ENCODE measurements at places on chromosomes 12 and 14. TPM values are rescaled to one million over a fixed set of nuclear protein-coding genes. Genes with fewer than 3 reads are reported as not detected.
A peak's percentile ranks its signal among the peaks of the same experiment; 100 is the strongest.

KRT75 gene
- polyA plus RNA-seq: not detected

GRCh38 chr12:49253033-49253623, 11.8 kb upstream of the TUBA1C start:
- no peak for DNase-seq

GRCh38 chr12:614411-614970, 48.8 kb downstream of the NINJ2 start:
- no peak for DNase-seq

- DNase-seq: no peak
Observed at GRCh38 chr12:106581543-106582248, 1.1 kb upstream of the RFX4 start.

GRCh38 chr14:63474111-63474510, 69.1 kb downstream of the PPP2R5E start:
- DNase-seq: no peak

- no peak for DNase-seq
Observed at GRCh38 chr14:65268594-65268993, 143.9 kb upstream of the FUT8 start.

GPD1 gene
- polyA plus RNA-seq: 68.2 TPM

BCL2L14 gene
- not detected for polyA plus RNA-seq

TMPRSS12 gene
- 0.04 TPM for polyA plus RNA-seq

GDF11 gene
- polyA plus RNA-seq: 17.2 TPM

PIWIL1 gene
- 0.08 TPM for polyA plus RNA-seq

DNA sequence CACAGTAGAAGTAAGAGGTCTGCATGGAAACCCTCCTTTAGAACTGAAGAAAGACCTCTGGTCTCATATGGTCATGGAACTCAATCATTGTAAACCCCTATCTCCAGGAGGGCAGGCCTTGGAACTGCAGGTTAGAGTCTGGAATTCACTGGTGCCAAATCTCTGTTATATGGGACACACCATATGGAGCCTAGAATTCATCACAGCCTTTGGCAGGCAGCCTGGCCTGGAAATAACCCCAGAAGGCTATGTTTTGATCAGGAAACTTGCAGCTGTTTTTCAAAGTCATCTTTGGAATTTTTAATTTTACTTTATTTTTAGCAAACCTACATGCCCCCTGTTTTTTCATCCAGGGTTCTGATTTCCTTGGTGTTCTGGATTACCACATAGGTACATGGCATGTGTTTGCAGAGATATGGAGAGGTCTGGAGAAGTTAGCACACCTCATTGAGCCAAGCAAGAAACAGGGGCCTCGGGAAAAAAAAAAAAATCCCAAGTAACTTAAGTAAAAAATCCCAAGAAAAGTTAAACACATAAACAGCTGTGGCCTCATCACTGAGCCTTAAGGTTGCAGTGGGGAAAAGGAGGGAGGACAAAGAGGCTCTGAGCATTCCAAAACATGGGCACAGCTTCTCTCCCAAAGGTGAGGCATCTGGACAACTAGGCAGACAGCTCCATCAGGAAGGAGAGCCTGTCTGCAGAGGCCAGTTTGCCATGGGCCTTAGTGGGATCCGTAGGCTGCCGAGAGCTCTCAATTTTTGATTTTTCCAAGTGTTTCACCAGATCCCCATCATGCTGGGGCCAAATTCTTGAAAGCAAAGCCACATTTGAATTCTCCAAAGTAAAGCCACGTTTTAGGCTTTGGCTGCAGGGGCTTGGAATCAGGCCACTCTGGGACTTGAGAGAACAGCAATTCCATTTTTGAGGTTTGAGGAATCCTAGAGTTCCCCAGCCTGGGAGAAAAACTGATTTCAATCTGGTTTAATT, 339.6 kb upstream of the TBX3 start:
- DNase-seq: peak; percentile 54

KRT83 gene
- polyA plus RNA-seq: not detected

DNA sequence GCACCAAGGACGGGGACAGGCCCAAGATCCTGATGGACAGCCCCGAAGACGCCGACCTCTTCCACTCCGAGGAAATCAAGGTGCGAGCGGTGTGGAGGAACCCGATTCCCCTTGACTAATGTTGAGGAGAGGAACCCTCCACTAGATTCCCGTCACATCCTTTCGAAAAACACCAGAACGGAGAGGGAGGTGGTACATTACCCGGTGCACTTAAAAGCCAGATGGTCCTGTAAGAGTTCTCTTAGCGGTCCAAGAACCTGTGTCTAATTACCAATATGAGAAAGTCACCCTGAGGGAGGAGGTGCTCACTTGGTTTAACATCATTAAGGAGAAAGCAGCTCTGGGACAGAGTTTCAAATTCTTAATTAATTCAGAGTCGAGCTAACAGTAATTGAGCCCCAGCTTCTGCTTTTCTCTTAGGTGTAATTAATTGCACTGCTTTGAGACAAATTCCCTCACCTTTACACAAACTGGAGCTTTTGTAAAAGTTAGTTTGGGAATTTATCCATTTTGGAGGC, 450 bp downstream of the PRKAB1 start:
- no peak for DNase-seq

CFAP54 gene
- polyA plus RNA-seq: 0.18 TPM

DNA sequence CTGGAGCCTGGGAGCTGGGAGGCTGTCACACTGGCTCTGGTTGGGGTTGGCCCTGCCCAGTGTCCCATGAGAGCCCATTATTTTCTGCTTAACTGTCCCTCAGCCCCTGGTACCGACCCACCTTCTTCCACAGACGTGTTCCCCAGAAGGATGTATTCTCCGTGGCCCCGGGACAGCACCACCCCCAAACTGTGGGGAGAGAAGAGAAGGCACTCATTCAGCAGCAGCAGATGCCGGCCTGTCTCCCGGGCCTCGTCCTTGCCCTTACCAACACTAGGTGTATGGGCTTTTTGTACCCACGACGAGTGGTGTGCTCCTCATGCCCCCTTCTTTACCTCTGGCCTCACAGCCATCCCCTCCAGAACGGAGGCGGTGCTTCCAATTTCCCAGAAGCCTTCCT, 38.1 kb downstream of the LRTM2 start:
- DNase-seq: no peak

- no peak for DNase-seq
Observed at GRCh38 chr14:85316701-85317410, 213.1 kb upstream of the FLRT2 start.

DNA sequence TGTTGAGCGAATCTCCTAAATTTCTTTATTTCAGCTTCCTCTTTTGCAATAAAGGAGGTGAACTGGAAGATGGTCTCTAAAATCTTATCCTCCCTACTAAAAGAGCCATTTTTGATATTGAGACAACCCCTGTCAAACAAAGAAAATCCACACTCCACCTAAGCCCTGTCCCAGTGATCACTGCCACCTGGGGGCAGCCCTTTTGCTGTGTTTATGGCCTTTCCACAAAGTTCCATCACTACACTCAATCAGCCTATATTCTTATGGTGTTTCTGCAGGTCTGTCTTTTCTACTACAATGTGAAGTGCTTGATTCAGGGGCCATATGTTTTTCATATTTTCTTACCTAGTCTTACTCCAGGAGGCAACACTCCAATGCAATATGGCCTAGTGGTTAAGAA, 163.7 kb downstream of the BMP4 start:
- no peak for DNase-seq

- DNase-seq: no peak
Observed at GRCh38 chr14:98210045-98210672, 1061.8 kb downstream of the BCL11B start.

TSPAN8 gene
- polyA plus RNA-seq: 0.96 TPM

SLC5A8 gene
- polyA plus RNA-seq: 0.04 TPM

GRCh38 chr12:74394647-74395046, 143.0 kb upstream of the ATXN7L3B start:
- DNase-seq: no peak

DNA sequence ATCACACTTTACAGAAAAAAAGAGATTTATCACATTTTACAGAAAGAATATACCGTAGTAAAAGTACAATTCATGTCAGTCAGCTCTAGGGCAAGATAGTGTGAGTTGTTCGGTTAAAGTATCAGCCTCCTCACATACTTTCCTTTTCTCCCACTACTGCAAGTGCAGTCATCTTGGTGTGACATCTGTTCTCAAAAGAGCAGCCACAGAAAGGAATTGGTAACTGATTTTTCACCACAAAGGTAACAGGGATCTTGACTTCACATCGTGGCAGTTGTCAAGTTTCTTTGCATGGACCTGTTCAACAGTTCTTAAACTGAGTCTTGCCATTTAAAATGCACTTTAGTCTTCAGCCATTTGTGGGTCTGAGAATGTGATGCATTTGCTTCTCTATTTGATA, 5.0 kb upstream of the E2F7 start:
- no peak for DNase-seq

ADCY6 gene
- polyA plus RNA-seq: 35.9 TPM

RNASE13 gene
- polyA plus RNA-seq: 0.15 TPM

DNA sequence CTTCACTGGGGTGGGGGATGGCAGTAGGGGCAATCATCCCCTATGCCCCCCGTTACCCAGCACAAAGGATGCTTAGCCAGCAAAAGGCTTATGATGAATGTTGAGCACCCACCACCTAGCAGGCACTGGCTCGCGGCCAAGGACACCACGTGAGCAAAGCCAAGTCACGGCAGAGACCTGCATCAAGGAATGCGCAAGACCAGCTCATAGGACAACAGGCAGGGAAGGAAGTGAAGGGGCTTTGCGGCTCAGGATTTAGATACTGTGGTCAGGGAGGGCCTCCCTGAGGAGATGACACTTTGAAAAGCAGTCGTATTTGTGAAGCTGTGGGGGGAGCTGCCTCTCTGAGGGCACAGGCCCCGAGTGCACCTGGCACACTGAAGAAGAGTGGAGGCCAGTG, 32.8 kb downstream of the SH2B3 start:
- no peak for DNase-seq

GRCh38 chr12:104063712-104064030, 660 bp upstream of the HCFC2 start:
- no peak for DNase-seq

GALNT16 gene
- polyA plus RNA-seq: 24.1 TPM

- no peak for DNase-seq
Observed at GRCh38 chr12:5244513-5244972, 187.4 kb upstream of the NTF3 start.

DUSP6 gene
- 51.6 TPM for polyA plus RNA-seq

DNA sequence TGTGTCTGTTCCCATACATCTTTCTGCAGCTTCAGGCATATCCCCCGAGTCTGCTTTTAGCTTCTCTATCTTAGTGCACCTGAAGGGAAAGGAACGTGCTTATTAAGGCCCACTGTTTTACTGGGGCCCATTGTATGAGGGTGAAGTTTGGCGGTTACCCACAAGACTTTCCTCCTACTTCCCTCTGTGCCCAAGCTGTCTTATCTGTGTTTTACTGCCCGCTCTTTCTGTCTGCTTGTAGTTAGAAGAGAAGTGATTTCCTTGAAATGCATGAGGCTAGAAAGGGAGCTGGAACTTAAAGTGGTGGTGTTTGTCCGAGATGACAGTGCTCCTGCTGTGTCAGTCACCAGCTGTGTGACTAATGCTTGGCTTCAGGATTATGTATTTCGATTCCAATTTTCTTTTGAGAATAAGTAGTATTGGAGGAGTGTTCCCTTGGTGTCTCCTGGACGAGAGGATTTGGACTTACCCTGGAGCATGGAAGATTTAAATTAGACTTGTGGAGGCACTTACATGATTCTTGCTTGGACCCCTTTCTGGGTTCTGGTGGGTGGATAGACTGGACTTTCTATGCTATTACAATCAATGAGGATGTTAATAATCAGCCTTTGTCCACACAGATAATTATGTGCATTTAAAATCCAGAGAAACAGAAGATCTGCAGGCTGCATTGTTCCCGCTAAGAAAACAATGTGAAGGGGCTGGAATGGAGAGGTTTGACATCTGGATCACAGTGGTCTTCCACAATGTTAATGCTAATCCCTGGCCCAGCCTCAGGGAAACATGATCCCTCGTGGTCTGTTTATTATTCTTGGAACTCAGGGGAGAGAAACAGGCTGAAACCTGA, 13.9 kb upstream of the KRT86 start:
- no peak for DNase-seq

- DNase-seq: peak; percentile 69
Observed at GRCh38 chr14:61269321-61270083, 11.6 kb downstream of the TMEM30B start.

DNA sequence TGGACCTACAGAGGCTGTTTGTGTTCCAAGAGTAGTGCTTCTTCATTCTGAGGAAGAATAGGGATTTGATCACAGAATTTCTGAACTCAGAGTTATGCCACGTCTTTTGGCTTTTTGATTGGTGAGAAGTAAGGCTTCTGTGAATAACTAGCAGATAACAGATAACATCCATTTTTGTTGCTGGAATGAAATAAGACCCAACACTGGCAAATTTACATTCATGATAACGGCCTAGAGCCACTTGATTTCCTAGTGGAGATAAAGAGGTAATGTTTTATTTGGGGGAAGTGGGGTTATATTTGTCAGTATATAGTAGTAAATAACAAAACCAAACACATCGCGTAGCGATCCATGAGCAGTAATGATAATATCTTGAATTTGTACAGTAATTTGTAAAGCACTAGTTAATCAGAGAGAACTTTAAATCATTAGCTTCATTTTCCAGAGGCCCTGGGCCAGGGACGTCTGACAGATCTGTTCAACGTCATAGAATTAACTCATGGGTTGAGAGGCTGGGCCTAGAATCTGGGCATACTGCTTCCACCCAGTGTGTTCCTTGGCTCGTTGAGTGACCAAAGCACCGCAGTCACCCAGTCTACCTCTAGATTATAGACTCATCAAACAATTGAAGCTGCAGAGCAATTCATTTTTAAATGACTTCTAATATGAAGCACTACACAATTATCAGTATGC, 79.6 kb downstream of the HMGA2 start:
- DNase-seq: no peak

GPR137C gene
- 4.2 TPM for polyA plus RNA-seq

GRCh38 chr14:32381869-32382268, 52.8 kb downstream of the AKAP6 start:
- no peak for DNase-seq

PRPF40B gene
- 13.6 TPM for polyA plus RNA-seq

DNA sequence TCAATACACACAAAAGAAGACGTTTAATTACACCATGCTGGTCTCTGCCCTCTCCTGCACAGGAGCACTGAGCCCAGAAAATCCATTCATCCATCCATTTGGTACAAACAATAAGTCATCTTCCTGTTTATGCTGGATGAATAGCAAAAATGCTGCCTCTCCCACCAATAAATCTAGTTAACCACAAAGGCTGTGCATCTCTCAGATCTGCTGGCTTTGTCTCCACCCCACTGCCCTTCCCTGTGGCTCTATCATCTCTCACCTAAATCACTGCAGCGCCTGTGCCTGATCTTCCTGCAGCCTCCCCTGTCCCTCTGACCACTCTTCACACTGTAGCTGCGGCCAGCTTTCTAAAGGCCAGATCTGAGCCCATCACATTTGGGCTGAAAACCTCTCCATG, 72.9 kb upstream of the DDX11 start:
- no peak for DNase-seq

TAMALIN gene
- polyA plus RNA-seq: 16.3 TPM

- no peak for DNase-seq
Observed at GRCh38 chr14:96275177-96276112, 19.4 kb downstream of the BDKRB1 start.

RNF212B gene
- polyA plus RNA-seq: 0.59 TPM

GRCh38 chr12:21962236-21962635, 21.0 kb upstream of the ABCC9 start:
- DNase-seq: no peak

- DNase-seq: no peak
Observed at GRCh38 chr14:99576304-99576703, 27.7 kb downstream of the CCDC85C start.

Measured in forelimb muscle (tissue), 1 donor.